Right lung (tissue), 10 donors: ENCODE measurements at places on chromosomes 5 and 9.

GRCh38 chr5:136560126-136560525, 194.8 kb upstream of the TRPC7 start:
- DNase-seq: peak; percentile 2

GRCh38 chr5:143495821-143496275, 92.4 kb upstream of the NR3C1 start:
- peak; percentile 79 for DNase-seq

DNA sequence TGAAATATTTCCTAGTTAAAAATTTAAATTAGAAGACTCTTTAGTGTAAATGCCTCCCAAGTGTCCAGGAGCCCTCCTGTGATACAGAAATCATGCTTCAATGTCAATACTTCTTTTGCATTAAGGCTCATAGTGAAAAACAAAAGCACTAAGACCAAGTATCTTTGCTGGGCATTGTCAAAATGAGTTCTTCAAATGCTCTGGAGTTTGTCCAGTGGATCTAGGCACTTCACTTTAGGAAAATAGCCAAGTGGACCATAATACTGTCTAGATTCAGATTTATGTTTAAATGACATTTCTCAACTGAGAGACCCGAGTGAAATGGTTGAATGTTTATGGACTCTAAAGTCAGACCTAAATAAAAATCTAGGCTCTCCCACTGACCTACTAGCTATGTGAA, 21.3 kb upstream of the CCDC112 start:
- DNase-seq: no peak

DNA sequence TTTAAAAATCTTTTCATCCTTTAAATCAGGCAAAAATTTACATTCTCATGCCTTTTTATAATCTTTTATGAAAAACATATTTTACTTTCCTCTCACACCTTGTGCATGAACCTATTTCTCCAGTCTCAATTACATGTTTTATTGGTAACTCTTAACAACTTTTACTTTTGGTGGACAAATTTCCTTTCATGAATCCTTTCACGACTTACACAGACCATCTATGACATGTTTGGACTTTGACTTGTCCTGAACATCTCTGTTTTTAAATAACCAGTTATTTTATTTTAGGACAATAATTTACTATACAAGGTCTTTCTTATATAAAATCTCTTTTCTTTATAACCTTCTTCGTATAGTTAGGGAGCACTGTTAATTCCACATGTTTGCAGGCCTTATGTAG, 26.5 kb upstream of the MTMR12 start:
- DNase-seq: no peak

GRCh38 chr5:135392256-135392655, 6.8 kb downstream of the MACROH2A1 start:
- DNase-seq: no peak
